OCI-M1 (cell line): ENCODE measurements at places on chromosomes 3 and 15.

GRCh38 chr15:26665957-26666791, 106.7 kb downstream of the GABRB3 start:
- DNase-seq, result no peak

DNA sequence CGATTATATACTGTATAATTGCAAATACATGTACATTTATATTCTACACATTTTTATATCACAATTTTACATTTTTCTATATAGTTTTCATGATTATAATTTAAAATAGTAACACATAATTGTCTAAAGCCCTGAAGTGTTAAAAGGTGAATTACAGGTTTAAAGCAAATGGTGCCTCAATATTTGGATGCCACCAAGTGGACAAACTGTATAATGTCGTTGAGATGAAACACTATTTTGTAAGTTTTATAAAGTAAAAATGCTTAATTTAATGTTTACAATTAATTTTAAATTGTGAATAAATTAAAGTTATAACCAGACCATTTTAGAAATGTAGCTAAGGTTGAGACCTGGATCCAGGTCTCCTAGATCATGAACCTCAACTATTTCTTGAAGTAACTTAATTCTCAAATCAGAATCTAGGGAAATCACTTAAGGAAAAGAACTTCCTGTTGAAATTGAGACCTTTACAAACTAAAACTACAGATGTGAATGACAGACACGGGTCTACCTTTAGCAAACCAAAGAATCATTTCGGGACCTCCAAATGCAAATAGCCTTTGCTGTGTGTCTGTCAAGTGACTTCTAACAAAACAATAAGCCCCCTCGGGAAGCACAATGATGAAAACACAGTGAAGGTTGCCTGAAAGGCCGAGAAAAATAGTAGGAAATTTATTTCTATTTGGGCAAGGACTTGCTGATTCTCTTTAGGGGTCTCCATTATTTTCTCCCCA, 37.8 kb downstream of the EHHADH start:
- DNase-seq, result peak; percentile 22

DNA sequence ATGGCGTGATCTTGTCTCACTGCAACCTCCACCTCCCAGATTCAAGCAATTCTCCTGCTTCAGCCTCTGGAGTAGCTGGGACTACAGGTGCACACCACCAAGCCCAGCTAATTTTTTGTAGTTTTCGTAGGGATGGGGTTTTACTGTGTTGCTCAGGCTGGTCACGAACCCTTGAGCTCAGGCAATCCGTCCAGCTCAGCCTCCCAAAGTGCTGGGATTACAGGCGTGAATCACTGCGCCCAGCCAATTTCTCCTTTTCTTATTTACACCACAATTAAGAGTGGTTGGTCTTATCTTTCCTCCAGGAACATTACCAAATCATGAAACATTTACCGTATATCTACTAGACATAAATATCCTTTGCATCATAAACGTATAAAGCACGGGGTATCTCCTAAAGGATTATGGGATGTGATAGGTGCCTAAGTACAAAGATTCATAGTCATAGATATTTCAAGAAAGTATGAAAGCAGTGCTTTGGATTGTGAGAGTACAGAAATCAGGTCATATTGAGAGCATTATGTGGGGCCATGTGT, 194.5 kb downstream of the RBMS3 start:
- no peak for DNase-seq

- no peak for DNase-seq
These were observed 24.3 kb upstream of the GPR171 start for GRCh38 chr3:151227266-151227806.

DNA sequence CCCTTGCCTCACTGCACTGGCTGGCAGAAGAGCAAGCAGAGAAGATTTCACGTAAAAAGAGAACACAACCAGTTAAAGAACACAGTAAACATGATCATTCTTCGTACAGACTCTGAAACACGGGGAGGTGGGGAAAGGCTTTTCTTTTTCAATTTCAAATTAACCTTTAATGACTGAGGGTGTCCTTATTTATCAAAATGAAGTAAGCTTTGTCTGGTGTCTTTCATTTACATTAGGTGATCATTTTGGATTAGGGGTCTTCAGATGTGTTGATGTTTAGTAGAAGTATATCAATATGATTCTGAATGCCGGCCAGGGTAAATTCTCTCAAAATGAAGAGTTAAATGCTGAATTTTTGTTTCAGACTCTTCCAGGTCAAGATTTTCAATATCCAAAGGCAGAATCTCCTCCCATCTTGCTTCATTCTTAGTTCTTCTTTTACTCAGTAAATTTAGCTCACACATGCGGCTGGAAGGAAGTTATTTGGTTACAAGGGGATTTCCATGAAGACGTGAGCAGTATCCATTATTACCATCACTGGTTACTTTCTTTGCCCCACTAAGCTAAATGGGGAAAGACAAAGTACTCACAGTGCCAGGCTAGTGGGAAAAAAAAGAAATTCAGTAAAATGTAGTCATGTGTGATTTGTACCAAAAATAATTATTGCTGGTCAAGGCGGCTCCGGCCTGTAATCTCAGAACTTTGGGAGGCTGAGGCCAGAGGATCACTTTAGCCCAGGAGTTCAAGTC, 272.2 kb upstream of the NR2F2 start:
- DNase-seq, result no peak

- DNase-seq, result no peak
These were observed 11.4 kb downstream of the ACTC1 start for GRCh38 chr15:34783991-34784390.

DNA sequence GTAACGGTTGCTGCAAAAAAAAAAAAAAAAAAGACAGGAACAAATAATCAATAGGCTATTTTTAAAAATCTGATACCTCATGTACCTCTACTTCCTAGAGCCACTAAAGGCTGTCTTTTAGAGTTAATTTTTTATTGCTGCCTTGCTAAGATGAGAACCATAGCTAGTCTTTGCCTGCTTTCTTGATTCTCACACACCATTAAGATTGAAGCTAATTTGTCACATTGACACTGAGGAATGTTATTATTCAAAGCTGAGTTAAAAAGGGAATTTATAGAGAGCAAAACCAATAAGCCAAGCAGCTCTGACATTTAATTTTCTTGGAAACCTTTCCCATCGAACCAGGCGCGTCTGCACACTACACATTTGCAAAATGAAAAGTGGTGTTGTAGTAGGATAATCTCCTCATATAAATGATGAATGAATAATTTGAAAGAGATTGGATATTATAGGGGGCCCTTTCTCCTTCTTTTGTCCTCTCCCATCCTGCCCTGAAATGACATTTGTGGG, 149.7 kb downstream of the TMEM108 start:
- DNase-seq, result no peak

GRCh38 chr3:45551214-45552010, 43.1 kb upstream of the LIMD1 start:
- peak; percentile 76 for DNase-seq

GRCh38 chr3:95210878-95211277, 1148.0 kb downstream of the NSUN3 start:
- DNase-seq, result no peak
